Activated naive CD4-positive, alpha-beta T cell treated with Interleukin-2 at 50 U/mL for 16 hours (primary cell): ENCODE measurements at places on chromosomes 7 and 10.

GRCh38 chr10:5559642-5560141 lies 34.9 kb downstream of the CALML3 start:
- DNase-seq = no peak

DNA sequence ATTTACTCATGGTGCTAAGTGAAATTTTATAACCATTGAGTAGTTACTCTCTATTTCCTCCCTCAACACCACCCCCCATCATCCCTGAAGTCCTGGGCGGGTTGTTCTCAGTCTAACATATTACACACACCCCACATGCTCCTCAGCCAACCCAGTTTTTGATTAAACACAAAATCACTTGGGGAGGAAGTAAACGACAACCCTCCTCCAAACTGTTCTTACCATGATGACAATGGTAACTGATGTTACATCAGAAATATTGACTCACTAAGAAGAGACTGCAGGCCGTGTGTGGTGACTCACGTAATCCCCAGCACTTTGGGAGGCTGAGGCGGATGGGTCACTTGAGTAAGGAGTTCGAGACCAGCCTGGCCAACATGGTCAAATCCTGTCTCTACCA lies 44.2 kb downstream of the RAB11FIP2 start:
- DNase-seq = no peak

GRCh38 chr7:47581438-47581803 lies 490 bp downstream of the TNS3 start:
- no peak for DNase-seq

GRCh38 chr10:34721208-34721840 lies 93.8 kb downstream of the PARD3 start:
- DNase-seq = no peak

- DNase-seq = no peak
These were observed 77.9 kb downstream of the ARHGAP22 start for GRCh38 chr10:48526846-48527505.

DNA sequence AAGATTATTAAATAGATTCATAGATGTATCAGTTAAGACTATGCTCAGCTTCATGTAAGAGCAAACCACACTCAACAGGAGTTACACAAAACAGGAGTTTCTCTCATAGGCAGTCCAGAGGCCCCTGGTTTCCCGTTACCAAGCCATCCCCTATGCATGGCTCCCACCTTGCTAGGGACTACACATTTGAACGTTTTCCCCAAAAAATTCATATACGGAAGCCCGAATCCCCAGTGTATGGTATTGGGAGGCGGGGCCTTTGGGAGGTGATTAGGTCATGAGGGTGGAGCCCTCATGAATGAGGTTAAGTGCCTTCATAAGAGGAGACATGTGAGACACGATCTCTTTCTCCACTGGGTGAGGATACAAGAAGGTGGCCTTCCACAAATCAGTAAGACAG lies 29.1 kb downstream of the RSU1 start:
- peak; percentile 17 for DNase-seq

GRCh38 chr10:30709229-30709628 lies 79.7 kb upstream of the LYZL2 start:
- no peak for DNase-seq

DNA sequence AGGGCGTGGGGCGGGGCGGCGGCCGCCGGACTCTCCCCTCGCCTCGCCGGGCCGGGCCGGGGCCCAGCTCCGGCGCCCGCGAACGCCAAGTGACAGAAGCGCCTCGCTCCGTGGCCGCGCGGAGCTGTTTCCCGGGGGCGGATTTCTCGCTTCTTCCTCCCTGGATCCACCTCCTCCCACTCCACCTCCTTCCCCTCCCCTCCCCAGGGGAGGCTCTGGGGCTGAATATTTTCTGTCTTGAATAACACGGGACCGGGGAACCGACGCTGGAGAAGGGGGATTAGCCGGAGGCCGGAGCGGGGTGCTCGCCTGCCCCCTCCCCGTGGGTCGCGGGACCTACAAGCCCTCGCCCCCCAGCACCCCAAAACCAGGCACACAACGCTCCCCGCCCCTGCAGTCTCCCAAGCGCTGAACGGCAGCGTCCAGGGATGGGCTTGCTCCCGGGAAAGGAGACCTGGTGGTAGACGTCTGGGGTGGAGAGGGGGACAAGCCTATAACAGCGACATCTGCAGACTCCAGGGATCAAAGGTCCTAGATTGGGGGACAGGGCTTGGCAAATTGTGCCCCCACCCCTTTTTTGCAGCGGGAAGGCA lies at the start of gene ARHGAP21:
TSS of gene ARHGAP21 (minus strand) at position 100 of the 593 bp plus-strand sequence. CDS start 1,988 bp downstream, outside the sequence.
- peak; percentile 47 for DNase-seq
